Activated CD8-positive, alpha-beta memory T cell treated with anti-CD3 and anti-CD28 coated beads, Interleukin-2, amount 10 ng/mL, durations not matched to agents 7 days and 5 days (primary cell): ENCODE measurements at places on chromosomes 12 and 14. TPM values are rescaled to one million over a fixed set of nuclear protein-coding genes. Genes with fewer than 3 reads are reported as not detected.

DNA sequence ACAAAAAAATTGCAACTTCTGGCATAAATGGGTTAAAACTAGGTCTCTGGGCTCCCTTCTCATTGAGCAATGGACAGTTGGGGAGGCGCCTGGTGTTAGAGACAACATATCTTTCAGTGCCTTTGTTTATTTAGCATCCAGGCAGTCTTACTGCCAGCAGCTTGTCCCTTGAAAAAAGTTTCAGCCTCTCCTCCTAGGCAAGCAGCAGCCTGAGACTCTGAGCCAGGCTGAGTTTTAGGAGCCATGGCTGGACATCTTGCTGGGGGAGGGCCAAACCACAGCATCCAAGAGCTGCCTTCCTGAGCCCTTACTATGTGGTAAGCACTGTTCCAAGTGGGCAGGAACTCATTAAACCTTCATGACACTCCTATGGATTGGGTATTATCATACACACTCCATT, 10.1 kb upstream of the JDP2 start:
- H3K27me3 ChIP-seq = peaks cover 10% of the 10 kb centered on the region
- no peak for DNase-seq
- no peak overlapping the region for H3K4me3 ChIP-seq
- H3K27ac ChIP-seq = no peak overlapping the region
- H3K4me1 ChIP-seq = peaks cover 16% of the 10 kb centered on the region

GRCh38 chr12:43277651-43278540, 274.1 kb downstream of the ADAMTS20 start:
- H3K36me3 ChIP-seq = no peaks in the 10 kb centered on the region
- H3K27ac ChIP-seq = no peak overlapping the region
- no peak for DNase-seq
- no peak overlapping the region for H3K4me3 ChIP-seq
- H3K27me3 ChIP-seq = no peaks in the 10 kb centered on the region

DNA sequence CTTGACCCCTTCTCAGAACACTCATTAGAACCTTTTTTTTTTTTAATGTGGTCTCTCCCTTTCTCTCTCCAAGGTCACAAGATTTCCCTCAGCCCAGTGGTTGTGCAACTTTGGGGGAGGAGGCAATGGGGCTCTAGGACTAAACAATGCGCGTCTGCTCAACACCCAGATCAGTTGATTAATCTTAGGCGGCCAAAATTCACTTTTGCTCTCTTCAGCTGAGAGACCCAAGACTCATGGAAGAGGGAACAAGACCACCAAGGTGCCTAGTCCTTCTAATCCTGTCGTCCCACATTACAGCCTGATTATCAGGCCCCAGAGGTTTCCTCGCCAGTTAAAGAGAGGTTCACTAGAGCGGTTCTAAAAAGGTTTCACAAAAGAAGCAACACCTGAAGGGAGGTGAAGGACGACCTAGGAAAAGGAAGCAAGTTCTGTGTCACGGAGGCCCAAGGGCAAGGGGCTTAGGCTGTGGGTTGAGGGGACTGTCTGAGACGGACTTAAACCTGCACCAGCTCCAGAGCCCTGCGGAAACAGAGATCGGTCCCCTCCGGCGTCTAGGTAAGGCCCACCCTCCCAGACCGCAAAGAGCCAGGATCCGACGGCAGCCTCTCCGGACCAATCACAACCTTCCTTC, 824 bp upstream of the TARBP2 start:
- peak overlapping the region; percentile 96 for H3K27ac ChIP-seq
- H3K27me3 ChIP-seq = no peaks in the 10 kb centered on the region
- H3K36me3 ChIP-seq = peaks cover 2% of the 10 kb centered on the region
- DNase-seq = no peak
- H3K4me3 ChIP-seq = peak overlapping the region; percentile 83
- peaks cover 40% of the 10 kb centered on the region for H3K4me1 ChIP-seq

- H3K4me1 ChIP-seq = peaks cover 60% of the 10 kb centered on the region
- H3K27ac ChIP-seq = no peak overlapping the region
- no peak overlapping the region for H3K4me3 ChIP-seq
- no peaks in the 10 kb centered on the region for H3K27me3 ChIP-seq
- no peak for DNase-seq
Observed at GRCh38 chr12:96375170-96375569, 25.1 kb downstream of the CDK17 start.

- DNase-seq = no peak
- H3K27me3 ChIP-seq = no peaks in the 10 kb centered on the region
- H3K36me3 ChIP-seq = peaks cover 53% of the 10 kb centered on the region
- peaks cover 14% of the 10 kb centered on the region for H3K4me1 ChIP-seq
- H3K4me3 ChIP-seq = no peak overlapping the region
- peak overlapping the region; percentile 68 for H3K27ac ChIP-seq
Observed at GRCh38 chr12:118166946-118167345, 31.0 kb downstream of the PEBP1 start.

GRCh38 chr12:20280515-20280914, 87.8 kb upstream of the PDE3A start:
- no peaks in the 10 kb centered on the region for H3K36me3 ChIP-seq
- H3K4me3 ChIP-seq = no peak overlapping the region
- no peaks in the 10 kb centered on the region for H3K4me1 ChIP-seq
- H3K27ac ChIP-seq = no peak overlapping the region
- no peaks in the 10 kb centered on the region for H3K27me3 ChIP-seq

DNA sequence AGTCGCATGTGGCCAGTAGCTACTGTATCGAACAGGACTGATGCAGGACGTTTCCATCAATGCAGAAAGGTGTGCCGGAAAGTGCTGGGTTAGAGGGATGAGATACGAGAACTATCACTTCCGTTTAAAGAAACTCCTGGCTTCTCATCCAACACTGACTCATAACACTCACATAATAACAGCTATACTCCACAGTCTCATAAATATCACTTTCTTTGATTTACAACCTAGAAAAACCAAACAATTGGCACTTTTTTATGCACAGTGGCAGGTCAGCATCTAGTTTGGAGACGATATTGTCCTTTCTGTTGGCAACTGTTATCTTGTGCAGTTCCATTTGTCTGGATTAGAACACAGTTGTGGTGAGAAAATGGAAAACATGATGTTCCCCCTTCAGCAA, 43.4 kb downstream of the SLC25A21 start:
- H3K36me3 ChIP-seq = no peaks in the 10 kb centered on the region
- H3K27ac ChIP-seq = no peak overlapping the region
- no peaks in the 10 kb centered on the region for H3K4me1 ChIP-seq
- no peak overlapping the region for H3K4me3 ChIP-seq

- DNase-seq = no peak
- no peak overlapping the region for H3K4me3 ChIP-seq
- no peaks in the 10 kb centered on the region for H3K36me3 ChIP-seq
- no peak overlapping the region for H3K27ac ChIP-seq
- H3K4me1 ChIP-seq = no peaks in the 10 kb centered on the region
Observed at GRCh38 chr14:74634964-74635363, 22.9 kb upstream of the LTBP2 start.

DNA sequence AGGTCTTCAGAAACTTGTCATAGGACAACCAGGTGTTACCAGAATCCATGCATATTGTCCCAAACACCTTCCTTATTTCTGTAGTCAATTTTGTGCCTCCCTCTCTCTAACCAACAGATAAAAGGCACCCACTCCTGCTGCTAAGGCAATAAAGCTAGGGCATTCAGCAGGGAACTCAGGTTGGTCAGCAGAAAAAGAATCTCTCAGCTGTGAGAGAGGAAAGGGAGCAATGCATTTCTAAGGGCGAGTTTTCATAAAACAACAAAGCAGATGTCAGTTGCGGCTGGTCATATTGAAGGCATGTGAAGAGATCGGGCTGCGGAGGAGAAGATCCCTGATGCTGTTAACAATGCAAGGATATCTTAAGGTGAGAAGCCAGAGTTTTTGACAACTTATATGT, 7.4 kb upstream of the POU6F1 start:
- no peaks in the 10 kb centered on the region for H3K36me3 ChIP-seq
- no peak overlapping the region for H3K4me3 ChIP-seq
- DNase-seq = no peak
- H3K27ac ChIP-seq = no peak overlapping the region

DNA sequence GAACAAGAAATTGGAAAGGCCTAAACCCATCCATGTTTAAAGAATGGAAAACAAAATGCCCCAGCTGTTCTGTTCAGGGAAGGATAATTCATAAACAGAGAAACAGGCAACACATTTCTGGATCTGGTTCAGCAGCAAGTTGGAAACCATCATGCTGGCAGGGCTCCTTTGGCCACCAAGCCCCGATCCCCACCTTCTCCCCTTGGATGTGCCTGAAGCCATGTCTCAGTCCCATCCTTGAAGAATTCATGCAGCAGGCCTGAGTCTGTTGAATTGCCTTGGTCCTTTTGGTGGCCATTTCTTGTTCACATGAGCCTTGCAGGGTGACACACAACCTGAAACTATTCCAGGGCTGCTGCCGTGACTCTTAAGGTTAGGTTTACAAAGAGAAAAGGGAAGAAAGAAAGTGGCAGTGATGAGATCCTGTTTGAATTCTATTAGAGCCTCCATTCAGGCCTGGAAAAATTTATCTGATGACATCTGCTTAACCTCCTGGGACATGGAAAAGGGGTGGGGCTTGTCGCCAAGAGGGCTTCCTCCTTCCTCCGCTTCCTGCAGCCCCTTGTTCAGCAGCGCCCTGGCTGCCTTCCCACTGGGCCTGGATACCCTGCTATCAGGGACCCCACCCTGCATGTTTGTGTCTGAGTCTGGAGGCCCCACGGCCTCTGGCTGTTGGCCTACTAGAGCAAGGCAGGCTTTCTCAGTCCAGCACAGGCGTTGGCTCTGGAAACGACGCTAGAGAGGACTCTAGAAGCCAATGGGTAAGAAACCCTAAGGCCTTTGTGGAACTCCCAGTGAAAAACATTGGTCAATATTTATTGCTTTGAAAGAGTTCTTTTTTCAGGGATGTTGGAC, 341.9 kb downstream of the C12orf75 start:
- no peaks in the 10 kb centered on the region for H3K36me3 ChIP-seq
- no peak overlapping the region for H3K4me3 ChIP-seq
- no peaks in the 10 kb centered on the region for H3K27me3 ChIP-seq
- no peaks in the 10 kb centered on the region for H3K4me1 ChIP-seq

DNA sequence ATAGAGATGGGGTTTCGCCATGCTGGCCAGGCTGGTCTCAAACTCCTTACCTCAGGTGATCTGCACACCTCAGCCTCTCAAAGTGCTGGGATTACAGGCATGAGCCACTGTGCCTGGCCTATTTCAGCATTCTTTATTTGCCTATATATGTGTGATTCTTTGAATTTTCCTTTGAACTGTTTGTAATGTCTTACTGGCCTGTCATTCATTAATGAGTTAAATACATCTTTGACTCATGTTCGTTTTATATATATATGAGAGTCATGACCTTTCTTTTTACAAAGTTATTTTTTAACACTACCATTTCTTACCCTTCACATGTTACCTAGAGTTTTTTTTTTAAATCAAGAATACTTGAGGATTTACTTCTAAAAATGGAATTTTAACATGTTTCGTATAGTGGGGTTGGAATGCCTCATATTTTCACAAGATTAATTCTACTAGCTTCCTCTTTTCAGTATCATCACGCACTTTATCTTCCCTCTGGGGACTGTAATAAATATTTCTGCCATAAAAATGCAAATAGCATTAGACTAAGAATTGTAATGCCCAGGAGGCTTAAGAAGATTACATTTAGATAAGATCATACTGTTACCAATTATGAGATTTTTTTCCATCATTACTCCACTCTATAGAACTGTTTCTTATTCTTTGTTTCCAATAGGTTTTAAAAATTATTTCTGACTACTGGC, 66.7 kb downstream of the NTN4 start:
- no peak overlapping the region for H3K27ac ChIP-seq
- H3K27me3 ChIP-seq = peaks cover 13% of the 10 kb centered on the region
- no peaks in the 10 kb centered on the region for H3K36me3 ChIP-seq

DNA sequence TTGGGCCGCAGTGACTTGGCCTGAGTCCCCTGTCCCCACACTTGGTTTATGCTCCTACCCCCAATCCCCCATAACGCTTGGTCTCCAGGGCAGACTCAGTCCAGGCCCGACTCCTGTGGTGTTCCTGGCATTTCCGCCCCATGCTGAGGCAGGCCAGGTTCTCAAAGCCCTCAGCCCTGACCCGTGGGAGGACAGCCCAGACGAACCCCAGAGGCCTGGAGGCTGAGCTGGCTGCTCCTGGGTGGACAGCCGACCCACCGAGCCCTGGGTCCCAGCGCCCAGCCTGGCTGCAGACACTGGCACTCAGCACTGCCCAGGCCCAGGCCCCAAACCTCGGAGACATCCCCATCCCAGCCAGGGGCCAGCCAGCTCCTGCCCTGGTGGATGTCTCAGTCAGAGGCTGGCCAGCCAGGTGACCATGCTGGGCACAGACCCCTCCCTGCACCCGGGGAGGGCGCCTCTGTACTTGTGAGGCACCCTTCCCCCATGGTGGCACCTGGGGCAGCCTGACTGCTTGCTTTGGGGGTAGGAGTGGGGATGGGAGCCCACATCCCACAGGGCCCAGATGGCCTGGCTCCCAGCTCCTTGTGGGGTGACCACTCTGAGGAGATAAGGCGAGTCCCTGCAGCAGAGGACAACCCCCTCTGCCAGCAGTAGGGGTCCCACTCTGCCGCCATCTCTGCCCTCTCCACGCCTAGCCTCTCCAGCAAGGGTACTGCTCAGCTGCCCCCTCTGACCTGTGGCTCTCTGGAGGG, 1.4 kb downstream of the PLD4 start:
- no peaks in the 10 kb centered on the region for H3K4me1 ChIP-seq
- DNase-seq = no peak
- no peak overlapping the region for H3K4me3 ChIP-seq
- H3K27ac ChIP-seq = no peak overlapping the region
- no peaks in the 10 kb centered on the region for H3K36me3 ChIP-seq

DNA sequence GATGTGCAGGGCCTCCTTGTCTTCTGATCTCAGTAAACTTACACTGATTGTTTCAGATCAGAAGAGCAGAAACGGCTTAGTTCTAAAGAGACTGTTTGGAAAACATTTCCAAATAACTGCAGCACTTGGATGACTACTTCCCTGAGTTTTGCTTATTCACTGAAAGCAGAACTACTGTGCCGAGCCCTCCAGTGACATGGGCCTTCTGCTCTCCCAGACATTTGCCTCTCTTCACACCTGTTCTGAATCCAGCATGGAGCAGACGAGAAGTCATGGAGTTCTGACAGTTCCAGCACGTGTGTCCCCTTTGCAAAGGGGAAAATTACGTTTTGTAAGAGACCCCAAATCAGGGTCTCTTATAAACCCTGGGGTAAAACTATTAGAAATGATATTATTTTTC, 31.4 kb downstream of the ETNK1 start:
- H3K4me1 ChIP-seq = peaks cover 15% of the 10 kb centered on the region
- no peak overlapping the region for H3K4me3 ChIP-seq
- H3K36me3 ChIP-seq = peaks cover 42% of the 10 kb centered on the region
- H3K27me3 ChIP-seq = no peaks in the 10 kb centered on the region

GRCh38 chr12:51471111-51471864, 46.7 kb downstream of the SLC4A8 start:
- no peak for DNase-seq
- no peak overlapping the region for H3K4me3 ChIP-seq
- no peak overlapping the region for H3K27ac ChIP-seq
- H3K27me3 ChIP-seq = no peaks in the 10 kb centered on the region

Gene BCAT1
- 18.9 TPM for total RNA-seq

Gene ACSM4
- total RNA-seq = not detected

Gene SLC5A8
- not detected for total RNA-seq

Gene RNF212B
- not detected for total RNA-seq

Gene RHEBL1
- total RNA-seq = 14.9 TPM

Gene MYO1H
- total RNA-seq = not detected

Gene SMIM41
- not detected for total RNA-seq

Gene RNASE1
- not detected for total RNA-seq

Gene TAS2R31
- 5.2 TPM for total RNA-seq

Gene OTOGL
- total RNA-seq = not detected
